GM03348 (cell line): ENCODE measurements at places on chromosomes 4 and X.

GRCh38 chr4:3440979-3441500 lies 728 bp upstream of the HGFAC start:
- DNase-seq: peak; percentile 49

DNA sequence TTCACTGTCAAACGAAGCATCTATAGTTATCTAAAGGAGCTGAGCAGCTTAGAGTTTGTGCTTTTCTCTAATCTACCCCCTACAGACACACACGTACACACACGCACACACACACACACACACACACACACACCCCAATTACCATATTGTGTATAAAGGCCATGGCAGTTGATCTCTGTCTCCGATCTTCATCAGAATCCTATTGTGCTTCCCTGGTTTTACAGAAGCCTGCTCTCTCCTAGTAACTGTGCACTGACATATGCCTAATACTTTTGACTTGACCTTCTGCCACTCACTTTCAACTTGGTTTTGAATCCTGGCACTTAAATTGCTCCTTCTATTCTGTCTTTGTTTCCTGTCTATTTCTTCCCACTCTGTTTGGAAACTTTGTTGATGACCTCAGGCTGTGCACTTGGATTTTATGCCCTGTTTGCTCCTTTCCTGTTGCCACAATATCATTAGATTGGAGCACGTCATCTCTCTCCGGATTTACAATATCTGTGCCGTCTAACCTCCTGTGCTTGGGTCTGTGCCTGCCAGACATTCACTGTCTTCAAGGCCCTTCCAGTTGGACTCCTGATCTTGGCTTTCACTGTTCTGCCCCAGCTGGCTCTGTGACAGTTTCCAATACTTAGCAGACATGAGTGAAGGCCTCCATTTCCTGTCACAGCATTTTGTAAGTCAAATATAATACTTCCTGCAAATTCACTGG lies 928.1 kb downstream of the FAT4 start:
- DNase-seq: peak; percentile 5

GRCh38 chr4:53194727-53195126 lies 171.1 kb downstream of the SCFD2 start:
- no peak for DNase-seq

GRCh38 chr4:62644372-62644771 lies 1444.2 kb downstream of the ADGRL3 start:
- no peak for DNase-seq

- DNase-seq: no peak
Observed at GRCh38 chr4:141912831-141913230, 276.4 kb downstream of the IL15 start.

DNA sequence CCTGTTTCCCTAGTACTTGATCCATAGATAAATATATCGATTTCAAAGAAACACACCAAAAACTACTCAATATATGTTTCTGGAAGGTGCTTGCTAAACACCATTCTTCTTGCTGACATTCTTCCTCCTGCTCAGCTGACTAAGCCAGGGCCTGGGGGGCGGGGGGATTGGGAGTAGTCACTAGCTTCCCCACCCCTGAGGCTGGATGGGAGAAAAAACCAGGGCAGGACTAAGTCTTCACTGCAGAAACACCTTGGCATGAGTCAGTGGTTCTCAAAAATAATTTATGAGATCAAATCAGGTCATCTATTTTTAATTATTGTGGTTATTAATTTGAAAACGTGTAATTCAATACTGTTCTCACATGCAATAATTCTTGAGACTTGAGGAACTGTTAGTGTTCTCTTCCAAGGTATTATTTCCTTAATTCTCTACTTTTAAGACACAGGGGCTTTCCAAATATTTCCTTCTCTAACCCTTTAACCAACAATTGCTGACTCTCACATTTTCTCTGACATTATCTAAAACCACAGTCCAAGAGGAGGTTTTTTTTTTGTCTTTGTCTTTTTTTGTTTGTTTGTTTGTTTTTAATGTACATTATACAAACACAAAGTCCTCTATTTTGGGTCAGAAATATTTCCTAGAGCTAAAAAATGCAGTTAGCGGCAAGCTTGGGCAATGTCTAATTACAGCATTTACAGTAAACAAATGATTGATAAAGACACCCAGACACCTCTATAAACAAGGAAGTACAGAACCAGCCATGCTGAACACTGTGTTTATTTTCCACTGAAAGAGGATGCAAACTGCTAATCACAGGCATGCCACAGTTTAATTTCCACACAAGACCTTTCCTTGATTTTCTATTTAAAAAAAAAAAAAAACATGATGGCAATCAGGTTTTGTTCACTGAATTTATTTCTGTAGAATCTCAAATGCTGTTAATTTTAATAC lies 120.3 kb upstream of the USP9X start:
- no peak for DNase-seq

GRCh38 chrX:8273451-8273895 lies 102.4 kb upstream of the VCX2 start:
- DNase-seq: no peak

DNA sequence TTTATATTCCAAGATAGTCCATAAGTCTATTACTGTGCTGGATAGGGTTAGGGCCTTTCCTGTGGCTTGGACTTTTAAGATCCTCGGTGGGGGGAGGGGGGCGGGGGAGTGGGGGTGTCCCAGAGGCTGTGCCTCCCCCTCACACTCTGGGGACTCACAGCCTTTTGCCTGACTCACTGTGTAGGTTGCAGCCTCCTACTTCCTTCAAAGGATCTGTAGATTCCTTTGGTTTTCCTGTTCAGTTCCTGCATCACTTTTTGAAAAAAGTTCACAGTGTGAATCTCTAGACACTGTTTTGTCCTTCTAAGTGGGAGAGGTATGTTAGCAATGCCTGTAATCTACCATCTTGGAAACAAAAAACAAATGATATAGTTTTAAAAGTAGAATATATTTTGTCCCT lies 999.9 kb downstream of the GLUD2 start:
- no peak for DNase-seq

- DNase-seq: peak; percentile 72
Observed at GRCh38 chr4:183256756-183257385, 63.2 kb downstream of the CLDN22 start.

DNA sequence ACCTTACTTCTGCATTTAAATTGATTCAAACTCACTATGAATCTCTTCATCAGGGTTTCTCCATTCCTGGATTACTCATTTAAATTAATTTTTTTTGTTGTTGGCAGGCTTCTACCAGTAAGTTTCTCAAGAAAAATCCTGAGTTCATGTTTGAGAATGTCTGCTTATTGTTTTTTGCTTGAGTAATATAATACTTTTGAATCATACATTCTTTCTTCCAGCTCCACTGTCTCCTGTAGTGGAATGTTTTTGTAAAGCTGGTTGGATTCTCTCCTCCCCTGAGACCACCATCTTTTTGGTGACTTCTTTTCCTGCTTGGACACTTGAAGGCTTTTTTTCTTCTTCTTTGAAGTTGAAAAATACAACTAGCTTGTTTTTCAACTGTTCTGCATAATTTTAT lies 4.3 kb upstream of the MID1IP1 start:
- peak; percentile 23 for DNase-seq

GRCh38 chr4:8225706-8226443 lies 26.8 kb downstream of the SH3TC1 start:
- no peak for DNase-seq

DNA sequence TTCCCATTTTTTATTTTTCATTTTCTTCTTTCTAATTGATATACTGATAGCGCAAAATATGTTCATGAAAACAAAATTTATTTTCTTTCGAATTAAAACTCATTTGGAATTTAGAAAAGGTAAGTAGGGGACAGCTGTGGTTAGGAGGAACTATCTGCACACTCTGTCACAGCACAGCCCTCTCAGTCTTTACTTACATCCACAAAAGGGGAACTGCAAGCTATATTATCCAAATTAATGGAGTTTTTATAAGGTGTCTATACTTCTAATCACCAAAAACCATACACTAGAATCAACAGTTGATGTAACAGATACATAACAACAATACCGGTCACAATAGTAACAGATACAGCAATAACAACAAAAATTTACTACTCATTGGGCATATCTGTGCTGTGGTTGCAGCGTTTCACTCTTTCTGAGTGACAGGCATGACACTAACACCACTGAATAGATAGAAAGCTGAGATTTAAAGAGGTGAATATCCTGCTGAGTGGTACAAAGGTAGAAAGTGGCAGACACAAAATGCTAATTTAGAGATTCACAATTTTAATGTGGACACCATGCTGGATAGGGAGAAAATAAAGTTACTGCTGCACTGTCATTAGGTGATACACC lies 160.7 kb downstream of the PPP3CA start:
- DNase-seq: no peak

DNA sequence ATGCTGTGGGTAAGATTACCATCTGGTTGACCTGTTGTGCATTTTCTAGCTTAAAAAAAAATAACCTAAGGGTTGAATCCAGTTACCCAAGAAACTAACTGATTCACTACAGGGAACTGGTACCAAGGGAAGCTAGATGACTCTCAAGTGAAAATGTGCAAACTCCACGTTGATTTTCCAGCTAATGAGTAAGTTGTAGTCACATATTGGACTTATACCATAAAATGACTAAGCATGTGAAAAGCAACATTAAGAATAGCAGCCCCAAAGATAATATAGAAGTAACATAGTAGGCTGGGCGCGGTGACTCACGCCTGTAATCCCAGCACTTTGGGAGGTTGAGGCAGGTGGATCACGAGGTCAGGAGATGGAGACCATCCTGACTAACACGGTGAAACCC lies 270.9 kb downstream of the SPRY1 start:
- DNase-seq: peak; percentile 9

- DNase-seq: no peak
Observed at GRCh38 chr4:145960012-145960411, 21.4 kb upstream of the ZNF827 start.
